ENCODE measurements at places on chromosomes 11 and 22.

DNA sequence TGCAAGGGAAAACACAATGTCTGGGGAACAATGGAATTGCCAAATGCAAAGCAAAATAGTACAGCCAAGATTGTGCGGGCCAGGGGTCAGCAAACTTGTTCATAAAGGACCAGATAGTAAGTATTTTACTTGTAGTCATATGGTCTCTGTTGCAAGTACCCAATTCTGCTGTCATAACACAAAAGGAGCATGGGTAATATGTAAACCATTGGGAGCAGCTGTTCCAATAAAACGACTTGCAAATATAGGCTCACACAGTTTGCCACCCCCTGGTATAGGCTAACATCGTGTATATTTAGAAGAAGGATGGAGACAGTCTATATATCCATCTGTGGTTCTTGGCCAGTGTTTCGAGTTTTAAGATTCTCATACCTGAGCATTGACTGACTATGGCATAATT is 15.6 kb downstream of the SDHAF2 start:
- no peak for DNase-seq

DNA sequence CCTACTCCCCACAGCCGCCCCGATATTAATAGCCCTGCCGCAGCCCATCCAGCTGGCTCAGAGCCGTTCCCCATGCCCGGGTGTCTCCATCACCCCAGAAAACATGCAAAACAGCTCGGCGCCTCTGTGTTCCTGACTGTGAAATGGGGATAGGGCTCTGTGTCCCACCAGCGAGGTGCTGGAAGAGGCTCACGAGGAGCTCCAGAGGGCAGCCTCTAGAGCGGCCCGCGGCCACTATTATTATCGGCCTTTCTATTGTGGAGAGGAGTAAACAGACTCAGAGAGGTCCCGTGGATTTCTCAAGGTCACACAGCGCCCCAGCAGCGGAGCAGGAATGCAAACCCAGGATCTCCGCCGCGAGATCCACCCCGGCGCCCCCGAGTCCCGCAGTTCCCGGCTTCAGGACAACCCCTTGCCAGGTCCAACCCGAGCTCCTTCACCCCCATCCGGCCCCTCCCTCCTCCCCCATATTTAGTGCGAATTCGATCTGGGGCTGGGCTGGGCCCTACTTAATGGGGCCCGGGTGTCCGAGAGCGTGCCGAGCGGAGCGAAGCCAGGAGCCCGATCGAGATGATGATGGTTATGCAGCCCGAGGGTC is at the start of gene ACTN3:
Gene ACTN3, plus strand, starts transcription at position 536 of the 598 bp plus-strand sequence. Its CDS starts 35 bp downstream, at position 571.
- no peak for DNase-seq

DNA sequence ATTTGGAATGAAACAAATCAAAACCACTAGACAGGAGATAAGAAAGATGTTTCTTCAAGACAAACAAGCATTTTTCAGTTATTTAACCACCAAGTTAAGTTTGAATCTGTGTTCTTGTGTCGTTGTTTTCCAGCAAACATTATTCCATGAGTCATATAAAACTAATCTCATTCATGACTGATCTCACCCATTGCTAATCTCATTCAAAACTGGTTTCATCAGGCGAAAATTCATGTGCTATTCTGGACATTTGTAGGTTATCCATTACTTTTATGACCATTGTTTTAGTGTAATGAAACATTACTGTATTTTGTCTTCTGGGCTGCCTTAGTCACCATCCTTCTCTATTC is 221.8 kb downstream of the DDX10 start:
- DNase-seq = no peak

- DNase-seq = no peak
Measured at GRCh38 chr22:43582394-43582793, 170.6 kb downstream of the MPPED1 start.

DNA sequence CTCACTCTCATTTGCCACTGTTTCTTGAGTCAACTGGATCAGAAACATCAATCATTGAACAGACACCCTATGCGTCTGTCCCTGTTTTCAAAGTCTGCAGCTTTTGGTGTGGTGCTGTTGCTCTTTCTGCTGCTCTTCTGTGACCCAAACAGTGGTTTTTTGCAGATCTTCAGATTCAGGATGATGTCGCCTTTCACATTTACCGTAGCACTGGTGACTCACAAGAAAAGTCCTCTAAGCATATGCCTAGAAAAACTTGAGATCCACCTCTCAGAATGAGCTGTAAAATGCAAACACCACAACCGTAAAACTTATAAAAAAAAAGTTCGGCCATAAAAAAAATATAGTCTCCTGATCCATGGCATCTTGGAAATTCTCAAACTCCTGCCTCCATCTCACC is 400.4 kb downstream of the NTM start:
- no peak for DNase-seq

DNA sequence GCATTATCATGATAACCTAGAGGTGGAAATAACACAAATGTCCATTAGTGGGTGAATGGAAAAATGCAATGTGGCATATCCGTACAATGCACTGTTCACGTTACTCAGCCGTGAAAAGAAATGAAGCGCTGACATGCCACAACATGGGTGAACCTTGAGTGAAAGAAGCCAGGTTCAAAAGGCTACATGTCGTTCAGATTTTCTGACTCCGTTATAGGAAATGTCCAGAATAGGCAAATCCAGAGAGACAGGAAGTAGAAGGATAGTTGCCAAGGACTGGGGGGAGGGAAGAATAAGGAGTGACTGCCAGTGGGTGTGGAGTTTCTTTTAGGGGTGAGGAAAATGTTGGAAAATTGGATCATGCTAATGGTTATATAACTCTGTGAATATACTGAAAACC is 133.8 kb downstream of the ATXN10 start:
- DNase-seq = no peak

- peak; percentile 34 for DNase-seq
Measured at GRCh38 chr11:14414470-14415461, 55.8 kb upstream of the RRAS2 start.

GRCh38 chr11:87804176-87804575 is 371.1 kb downstream of the RAB38 start:
- DNase-seq = no peak

DNA sequence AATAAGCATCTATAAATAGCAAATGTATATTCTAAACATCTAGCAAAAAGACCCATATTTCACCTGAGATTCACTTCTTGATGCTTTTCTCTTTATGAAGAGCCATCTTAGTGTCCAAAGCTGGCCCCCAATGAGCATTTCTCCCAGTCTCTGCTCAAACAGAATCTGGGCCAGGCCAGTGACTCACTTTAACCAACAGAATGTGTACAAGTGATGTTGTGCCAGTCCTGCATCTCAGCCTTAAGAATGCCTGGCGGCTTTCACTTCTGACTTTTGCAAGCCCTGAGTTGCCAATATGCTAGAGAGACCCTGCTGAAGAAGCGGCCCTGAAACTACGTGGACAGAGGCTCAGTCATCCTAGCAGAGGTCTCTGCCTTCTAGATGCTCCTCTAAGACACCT is 6.9 kb upstream of the COPB1 start:
- DNase-seq = no peak

GRCh38 chr11:28951191-28951590 is 843.0 kb downstream of the METTL15 start:
- no peak for DNase-seq

DNA sequence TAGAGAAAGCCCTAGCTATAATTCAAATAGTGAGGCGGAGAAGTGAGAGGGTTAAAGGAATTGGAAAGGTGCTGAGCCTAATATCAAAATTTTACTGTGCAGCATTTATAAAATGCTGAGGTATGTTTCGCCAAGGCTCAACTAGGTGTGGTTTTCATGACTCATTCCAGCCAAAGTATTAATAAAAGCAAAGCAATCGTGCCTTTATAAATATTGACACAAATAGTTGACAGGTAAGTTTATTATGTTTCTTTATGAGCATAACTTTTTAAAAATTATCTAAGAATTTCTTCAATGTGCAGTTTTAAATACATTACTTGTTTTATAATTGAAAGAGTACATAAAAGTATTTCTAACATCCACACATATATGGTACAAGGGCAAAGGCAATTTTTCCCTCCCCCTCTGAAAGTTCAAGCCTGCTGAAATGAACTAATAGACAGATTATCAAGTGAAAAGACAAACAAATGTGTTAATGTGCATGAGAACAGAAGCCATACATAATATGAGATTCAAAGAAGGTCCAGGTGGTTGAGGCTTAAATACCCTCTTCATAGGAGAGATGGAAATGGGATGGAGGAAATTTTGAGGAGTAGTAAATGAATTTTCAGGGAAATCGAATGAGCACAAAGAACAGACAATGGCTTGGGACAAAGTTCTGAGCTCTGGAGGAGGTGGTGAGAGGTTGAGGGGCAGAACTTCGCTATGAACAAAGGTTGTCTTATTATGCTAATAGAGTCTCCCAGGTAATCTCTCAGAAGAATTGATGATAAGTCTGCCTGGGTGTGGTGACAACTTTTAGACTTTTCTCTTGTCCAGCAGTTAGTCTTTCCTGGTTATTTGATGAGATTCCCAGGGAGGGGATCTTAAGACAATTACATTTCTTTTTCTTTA is 326.5 kb downstream of the BUD13 start:
- no peak for DNase-seq

DNA sequence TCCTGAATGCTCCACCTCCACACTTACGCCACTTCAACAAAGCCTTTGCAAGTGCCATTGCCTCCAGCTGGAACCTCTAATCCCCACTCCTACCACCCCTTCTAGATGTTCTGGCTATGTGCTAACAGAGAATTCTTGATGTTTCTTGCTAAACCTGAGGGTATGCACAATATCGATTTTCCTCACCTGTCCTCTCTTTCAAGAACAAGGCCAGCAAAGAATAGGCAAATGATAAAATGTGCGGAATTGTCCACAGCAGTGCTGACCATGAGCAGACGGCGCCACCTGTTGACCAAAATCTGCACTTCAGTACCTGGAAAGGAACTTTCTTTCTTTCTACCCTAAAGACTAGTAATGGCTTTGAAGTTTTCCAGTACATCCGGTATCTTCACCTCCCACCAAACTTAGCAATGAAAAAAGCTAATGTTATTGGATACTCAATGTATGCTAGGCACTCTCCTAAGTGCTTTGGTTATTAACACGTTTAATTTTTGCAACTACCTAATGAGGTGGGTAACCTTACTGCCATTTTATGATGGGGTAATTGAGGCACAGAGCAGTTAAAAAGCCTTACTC is 3.4 kb downstream of the TIMM10 start:
- DNase-seq = peak; percentile 53

- no peak for DNase-seq
Measured at GRCh38 chr11:45024316-45024715, 73.6 kb upstream of the TP53I11 start.

DNA sequence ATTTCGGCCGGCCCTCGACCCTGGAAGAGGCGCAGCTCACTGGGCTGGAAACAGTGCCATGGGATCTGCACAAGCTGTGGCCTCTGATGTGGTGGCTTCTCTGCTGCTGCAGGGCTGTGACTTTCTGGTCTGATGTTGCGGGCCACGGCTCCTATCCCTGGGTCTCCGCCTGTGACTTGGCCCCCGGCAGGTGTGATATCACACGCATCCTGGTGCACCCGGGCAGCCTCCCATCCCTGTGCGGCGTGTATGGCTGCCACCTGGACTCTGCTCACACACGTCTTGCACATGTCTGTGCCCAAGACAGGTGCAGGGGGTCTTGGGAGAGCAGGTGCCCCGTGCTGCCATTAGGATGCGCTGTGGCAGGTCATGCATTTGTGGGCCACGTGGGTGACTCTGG is 31.1 kb downstream of the GRAMD4 start:
- no peak for DNase-seq

DNA sequence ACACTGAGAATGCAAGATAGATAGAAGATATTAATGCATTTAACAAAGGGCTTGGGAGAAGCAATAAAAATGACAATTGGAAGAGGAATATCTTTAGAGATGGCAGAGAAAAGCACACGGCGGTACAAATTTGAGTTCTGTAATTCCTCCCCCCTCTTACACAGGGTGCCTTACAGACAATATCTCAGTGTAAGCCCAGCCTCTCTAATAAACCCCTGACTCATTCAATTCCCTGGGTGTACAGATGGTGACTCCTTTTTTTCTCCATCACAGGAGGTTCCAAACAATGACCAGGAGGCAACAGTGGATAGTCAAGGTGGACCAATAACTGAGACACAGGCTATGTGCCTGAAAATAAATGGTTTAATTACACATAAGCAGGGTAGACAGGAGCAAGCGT is 598.6 kb downstream of the OPCML start:
- no peak for DNase-seq

DNA sequence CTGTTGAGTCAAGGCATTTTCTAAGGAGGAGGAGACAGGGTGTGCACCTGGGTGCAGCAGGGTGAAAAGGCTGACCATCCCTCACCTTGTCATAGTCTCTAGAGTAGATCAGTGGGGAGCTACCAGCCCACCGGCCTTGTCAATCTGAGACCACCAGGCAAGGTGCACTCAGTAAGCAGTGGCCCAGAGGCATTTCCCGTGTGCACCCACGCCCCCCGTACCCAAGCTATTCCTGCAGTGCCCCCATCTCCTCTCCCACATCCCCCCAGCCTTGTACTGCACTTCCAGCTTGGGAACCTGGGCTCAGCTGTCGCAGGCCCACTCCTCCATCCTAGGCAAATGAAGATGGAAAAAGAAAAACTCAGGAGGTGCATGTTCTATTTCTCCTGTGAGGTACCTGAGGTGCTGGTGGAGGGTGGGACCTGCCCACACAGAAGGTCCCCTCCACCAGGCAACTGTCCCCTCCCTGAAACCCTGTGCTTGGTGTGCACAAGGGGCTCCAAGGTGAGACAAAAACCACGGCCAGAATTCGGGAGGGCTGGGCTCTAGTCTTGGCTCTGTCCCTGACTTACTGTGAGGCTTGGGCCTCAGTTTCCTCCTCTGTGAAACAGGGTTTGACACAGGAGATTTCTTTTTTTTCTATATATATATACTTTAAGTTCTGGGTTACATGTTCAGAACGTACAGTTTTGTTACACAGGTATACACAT is 8.4 kb downstream of the P2RY2 start:
- DNase-seq = no peak

- DNase-seq = no peak
Measured at GRCh38 chr11:109088086-109088485, 333.9 kb upstream of the C11orf87 start.

GRCh38 chr11:107669893-107670601 is 41.8 kb downstream of the SLN start:
- DNase-seq = no peak

Measured in stimulated activated CD4-positive, alpha-beta T cell treated with anti-CD3 and anti-CD28 coated beads, Interleukin-15, amount 100 ng/mL, for 1 hour (primary cell).